Neuronal stem cell (in vitro differentiated cells): ENCODE measurements at places on chromosomes 11 and 22.
A peak's percentile ranks its signal among the peaks of the same experiment; 100 is the strongest.

DNA sequence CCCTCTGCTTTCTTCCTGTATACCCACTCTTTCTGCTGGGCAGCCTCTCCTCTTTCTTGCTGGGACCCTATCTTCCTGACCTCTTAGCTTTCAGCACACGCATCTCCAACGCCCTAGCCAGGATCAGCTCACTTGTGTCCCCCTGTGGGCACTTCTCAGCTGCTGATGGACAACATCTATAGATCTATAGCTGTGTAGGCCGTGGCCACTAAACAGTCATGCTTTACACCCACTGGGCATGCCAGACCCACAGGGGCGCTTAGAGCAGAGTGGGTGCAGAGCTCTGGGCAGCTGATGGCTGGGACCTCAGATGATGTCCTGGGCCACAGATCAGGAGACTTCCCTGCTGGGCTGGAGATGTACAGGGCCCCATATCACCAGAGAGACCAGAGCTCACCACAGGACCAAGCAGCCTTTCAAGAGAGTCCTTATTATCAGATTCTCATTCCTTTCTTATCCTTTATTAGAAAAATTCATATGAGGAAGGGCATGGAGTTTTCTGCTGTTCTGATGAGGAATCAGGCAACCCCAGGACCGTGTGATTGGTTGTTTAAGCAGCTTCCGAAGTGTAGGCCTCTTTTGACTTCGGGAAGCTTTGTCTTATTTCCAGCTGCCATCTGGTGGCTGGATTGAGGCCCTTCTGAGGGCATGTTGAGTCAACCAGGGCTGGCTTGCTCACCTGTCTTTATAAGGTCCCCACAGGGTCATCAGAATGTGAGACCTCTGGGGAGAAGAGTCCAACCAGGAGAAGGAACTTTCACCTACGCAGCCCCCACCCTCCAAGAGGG is 60.5 kb downstream of the OSBP2 start:
- H3K4me1 ChIP-seq = no peaks in the 10 kb centered on the region
- no peak overlapping the region for H3K27ac ChIP-seq
- H3K4me3 ChIP-seq = no peak overlapping the region
- peak; percentile 51 for DNase-seq
- no peaks in the 10 kb centered on the region for H3K36me3 ChIP-seq

GRCh38 chr11:62020661-62021060 is 53.2 kb upstream of the FTH1 start:
- H3K27ac ChIP-seq = no peak overlapping the region
- no peaks in the 10 kb centered on the region for H3K36me3 ChIP-seq
- H3K4me1 ChIP-seq = peaks cover 4% of the 10 kb centered on the region
- no peak overlapping the region for H3K4me3 ChIP-seq
- DNase-seq = no peak

DNA sequence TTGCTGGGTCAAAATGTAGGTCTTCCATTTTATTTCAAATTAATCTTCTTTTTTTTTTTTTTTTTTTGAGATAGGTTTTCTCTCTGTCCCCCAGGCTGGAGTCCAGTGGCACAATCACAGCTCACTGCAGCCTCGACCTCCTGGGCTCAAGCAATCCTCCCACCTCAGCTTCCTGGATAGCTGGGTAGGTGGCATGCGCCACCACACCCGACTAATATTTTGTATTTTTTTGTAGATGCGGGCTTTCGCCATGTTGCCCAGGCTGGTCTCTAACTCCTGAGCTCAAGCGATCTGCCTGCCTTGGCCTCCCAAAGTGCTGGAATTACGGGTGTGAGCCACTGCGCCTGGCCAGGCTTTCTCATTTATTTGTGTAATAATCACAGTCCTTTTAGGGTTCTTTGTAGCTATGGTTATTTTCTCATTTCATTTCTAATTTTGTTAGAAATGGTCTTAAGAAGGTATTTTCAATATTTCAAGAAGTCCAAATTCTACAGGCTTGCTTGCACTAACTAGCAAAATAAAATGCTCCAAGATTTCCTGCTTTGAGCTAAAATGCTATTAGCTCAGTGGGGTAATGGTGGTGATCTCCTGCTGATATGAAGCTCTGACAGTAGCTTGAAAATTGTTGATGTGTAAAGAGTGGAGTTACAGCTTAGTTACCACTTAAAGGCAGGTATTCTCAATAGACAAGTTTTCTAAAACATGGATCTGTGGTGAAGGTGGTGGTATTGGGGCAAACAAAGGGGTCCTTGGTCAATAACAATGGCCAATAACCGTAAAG is 50.0 kb downstream of the RBX1 start:
- no peaks in the 10 kb centered on the region for H3K36me3 ChIP-seq
- H3K4me3 ChIP-seq = no peak overlapping the region
- no peaks in the 10 kb centered on the region for H3K4me1 ChIP-seq
- H3K27ac ChIP-seq = no peak overlapping the region

GRCh38 chr11:32433914-32434355 is 1.4 kb downstream of the WT1 start:
- H3K4me1 ChIP-seq = no peaks in the 10 kb centered on the region
- no peak overlapping the region for H3K4me3 ChIP-seq
- peaks cover 84% of the 10 kb centered on the region for H3K27me3 ChIP-seq
- DNase-seq = no peak
- no peak overlapping the region for H3K27ac ChIP-seq

DNA sequence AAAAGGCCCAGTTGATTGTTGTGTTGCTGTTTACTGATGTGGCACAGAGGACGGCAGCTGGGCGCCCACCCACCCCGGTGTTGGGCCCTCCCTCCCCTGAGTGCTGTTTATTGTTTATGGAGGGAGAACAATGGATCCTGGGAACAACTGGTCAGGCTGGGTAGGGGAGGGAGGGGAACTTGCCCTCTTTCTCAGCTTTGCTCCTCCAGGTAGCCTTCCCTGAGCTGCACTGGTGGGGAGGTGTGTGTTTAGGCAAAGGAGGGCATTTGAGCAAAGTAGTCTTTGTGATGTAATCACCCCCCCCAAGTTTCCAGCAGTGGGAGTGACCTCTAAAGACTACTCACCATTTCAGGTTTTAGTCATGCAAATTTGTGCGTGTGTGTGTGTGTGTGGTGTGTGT is 1035.3 kb downstream of the NTM start:
- no peaks in the 10 kb centered on the region for H3K36me3 ChIP-seq
- DNase-seq = no peak
- H3K27me3 ChIP-seq = no peaks in the 10 kb centered on the region
- no peak overlapping the region for H3K4me3 ChIP-seq

DNA sequence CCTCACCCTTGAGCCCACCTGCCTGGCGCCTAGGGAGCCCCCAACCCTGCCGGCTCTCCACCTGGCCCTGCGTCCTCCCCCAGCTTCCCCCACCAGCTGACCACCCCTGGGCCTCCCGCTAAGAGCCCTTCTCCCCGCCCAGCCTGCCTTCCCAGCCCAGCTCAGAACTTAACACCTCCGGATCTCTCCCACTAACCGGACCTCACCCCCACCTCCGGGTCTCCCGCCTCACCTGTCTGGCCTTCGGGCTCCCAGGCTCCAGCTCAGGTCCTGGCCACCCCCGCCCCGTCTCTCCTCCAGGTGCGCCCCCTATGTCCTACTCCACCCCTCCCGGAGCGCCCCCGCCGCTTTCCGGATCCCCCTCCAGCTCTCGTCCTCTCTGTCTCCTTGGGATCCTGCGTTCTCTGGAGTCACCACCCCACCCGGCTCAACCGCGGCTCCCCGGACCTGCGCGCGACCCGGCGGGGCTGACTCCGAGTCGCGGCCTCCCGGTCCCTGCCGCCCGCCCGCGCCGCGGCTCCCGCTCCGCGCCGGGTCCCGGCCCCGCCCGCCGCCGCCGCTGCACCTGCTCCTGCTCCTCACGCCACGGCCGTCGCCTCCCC is at the start of gene KCNJ11:
Gene KCNJ11 (minus strand): TSS at position 51 of the 602 bp plus-strand sequence. CDS start 568 bp downstream, outside the sequence.
- H3K36me3 ChIP-seq = no peaks in the 10 kb centered on the region
- H3K27ac ChIP-seq = peak within 1 kb of the TSS; percentile 57
- H3K4me1 ChIP-seq = peaks cover 5% of the 10 kb centered on the region
- no peaks in the 10 kb centered on the region for H3K27me3 ChIP-seq
- peak within 1 kb of the TSS; percentile 54 for H3K4me3 ChIP-seq
- DNase-seq = no peak

DNA sequence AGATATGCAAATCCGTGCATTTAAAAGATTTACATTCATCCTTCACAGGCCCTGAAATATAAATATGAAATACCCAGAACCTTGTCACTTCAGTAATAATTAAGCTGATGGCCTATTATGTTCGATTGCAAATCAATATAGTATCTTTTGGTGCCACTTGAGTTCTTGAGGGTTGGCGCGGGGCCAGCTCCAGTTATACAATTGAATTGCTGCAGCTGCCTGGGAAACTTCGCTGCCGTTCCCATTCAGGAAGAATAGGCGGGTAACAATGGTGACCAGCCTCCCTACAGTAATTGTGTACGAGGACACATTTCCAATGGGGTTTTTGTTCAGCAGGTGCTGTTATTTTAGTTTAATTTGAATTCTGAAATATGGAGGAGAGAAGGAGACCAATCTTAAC is 451.2 kb downstream of the INSC start:
- H3K27ac ChIP-seq = no peak overlapping the region
- no peaks in the 10 kb centered on the region for H3K36me3 ChIP-seq
- H3K4me3 ChIP-seq = no peak overlapping the region
- H3K4me1 ChIP-seq = peaks cover 13% of the 10 kb centered on the region
- DNase-seq = no peak
- H3K27me3 ChIP-seq = no peaks in the 10 kb centered on the region

GRCh38 chr11:88482871-88483301 is 145.3 kb upstream of the CTSC start:
- no peak overlapping the region for H3K27ac ChIP-seq
- H3K4me1 ChIP-seq = no peaks in the 10 kb centered on the region
- no peak for DNase-seq
- no peaks in the 10 kb centered on the region for H3K36me3 ChIP-seq
- H3K4me3 ChIP-seq = no peak overlapping the region

GRCh38 chr22:22669093-22669492 is 24.7 kb downstream of the GGTLC2 start:
- no peak overlapping the region for H3K27ac ChIP-seq
- no peaks in the 10 kb centered on the region for H3K27me3 ChIP-seq
- H3K4me1 ChIP-seq = no peaks in the 10 kb centered on the region
- no peaks in the 10 kb centered on the region for H3K36me3 ChIP-seq
- H3K4me3 ChIP-seq = no peak overlapping the region

GRCh38 chr11:130815956-130816355 is 100.3 kb downstream of the SNX19 start:
- H3K36me3 ChIP-seq = no peaks in the 10 kb centered on the region
- H3K27ac ChIP-seq = no peak overlapping the region
- H3K4me1 ChIP-seq = no peaks in the 10 kb centered on the region
- H3K4me3 ChIP-seq = no peak overlapping the region
- H3K27me3 ChIP-seq = no peaks in the 10 kb centered on the region

GRCh38 chr11:15276621-15277020 is 161.9 kb downstream of the INSC start:
- no peaks in the 10 kb centered on the region for H3K4me1 ChIP-seq
- no peaks in the 10 kb centered on the region for H3K36me3 ChIP-seq
- peak; percentile 26 for DNase-seq
- no peak overlapping the region for H3K27ac ChIP-seq
- H3K27me3 ChIP-seq = no peaks in the 10 kb centered on the region
- H3K4me3 ChIP-seq = no peak overlapping the region

DNA sequence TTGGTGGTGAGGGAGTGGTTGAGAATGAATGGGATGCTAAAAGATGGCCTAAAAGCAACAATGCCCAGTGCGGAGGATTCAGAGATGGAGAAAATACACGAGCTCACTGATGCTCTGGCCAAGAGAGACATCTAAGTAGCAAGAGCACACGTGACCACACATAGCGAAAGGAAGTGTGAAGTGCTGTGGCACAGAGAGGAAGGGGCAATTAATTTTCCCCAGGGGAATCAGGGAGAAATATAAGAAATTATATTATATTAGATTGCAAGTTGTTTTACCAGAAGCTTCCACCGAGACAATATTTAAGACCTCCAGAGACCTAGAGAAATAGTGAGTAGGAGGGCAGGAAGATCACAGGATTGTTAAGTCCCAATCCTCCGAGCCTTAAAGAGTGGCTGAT is 80.6 kb downstream of the RCN1 start:
- H3K4me3 ChIP-seq = no peak overlapping the region
- peaks cover 3% of the 10 kb centered on the region for H3K4me1 ChIP-seq
- H3K27me3 ChIP-seq = no peaks in the 10 kb centered on the region
- no peak overlapping the region for H3K27ac ChIP-seq
- no peak for DNase-seq

GRCh38 chr11:130050257-130050656 is 19.4 kb upstream of the APLP2 start:
- H3K4me1 ChIP-seq = peaks cover 2% of the 10 kb centered on the region
- peaks cover 9% of the 10 kb centered on the region for H3K27me3 ChIP-seq
- no peak for DNase-seq

DNA sequence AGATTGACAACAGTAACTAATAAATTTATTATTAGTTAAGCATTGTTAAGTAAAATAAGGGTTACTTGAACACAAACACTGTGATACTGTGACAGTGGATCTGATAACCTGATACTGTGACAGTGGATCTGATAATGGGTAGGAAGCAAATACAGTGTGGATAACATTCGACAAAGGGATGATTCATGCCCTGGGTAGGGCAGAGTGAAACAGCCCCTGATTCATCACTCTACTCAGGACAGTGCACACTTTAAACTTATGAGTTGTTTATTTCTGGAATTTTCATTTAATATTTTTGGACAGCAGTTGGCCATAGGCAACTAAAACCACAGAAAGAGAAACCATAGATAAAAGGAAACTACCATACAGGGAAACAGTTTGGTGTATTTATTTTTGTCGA is 60.8 kb upstream of the CTSC start:
- no peaks in the 10 kb centered on the region for H3K36me3 ChIP-seq
- H3K27ac ChIP-seq = no peak overlapping the region
- no peaks in the 10 kb centered on the region for H3K27me3 ChIP-seq
- H3K4me1 ChIP-seq = peaks cover 7% of the 10 kb centered on the region

- no peaks in the 10 kb centered on the region for H3K27me3 ChIP-seq
- no peak for DNase-seq
- no peak overlapping the region for H3K27ac ChIP-seq
- no peaks in the 10 kb centered on the region for H3K36me3 ChIP-seq
These were observed 45.0 kb downstream of the DLG2 start for GRCh38 chr11:85582111-85582510.

GRCh38 chr11:17400048-17400775 is 11.8 kb upstream of the KCNJ11 start:
- H3K4me1 ChIP-seq = no peaks in the 10 kb centered on the region
- no peak for DNase-seq
- H3K4me3 ChIP-seq = no peak overlapping the region
- H3K27me3 ChIP-seq = peaks cover 23% of the 10 kb centered on the region
- H3K36me3 ChIP-seq = no peaks in the 10 kb centered on the region

DNA sequence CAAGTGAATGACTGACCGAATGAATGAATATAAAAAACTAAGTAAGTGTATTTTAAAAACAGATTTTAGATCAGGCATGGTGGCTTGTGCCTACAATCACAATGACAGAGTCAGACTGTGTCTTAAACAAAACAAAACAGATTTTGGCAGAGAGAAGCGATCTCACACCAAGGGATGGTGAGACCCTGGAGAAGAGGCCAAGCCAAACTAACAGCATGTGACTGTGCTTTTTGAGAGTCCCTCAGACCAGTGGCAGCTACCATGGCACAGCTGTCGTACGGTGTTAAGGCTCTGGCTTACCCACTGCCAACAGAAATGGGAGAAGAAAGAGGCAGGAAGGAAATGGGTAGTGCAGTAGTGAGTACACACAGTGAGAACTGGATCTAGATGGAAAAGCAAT is 60.6 kb downstream of the SGSM3 start:
- no peaks in the 10 kb centered on the region for H3K27me3 ChIP-seq
- H3K36me3 ChIP-seq = peaks cover 15% of the 10 kb centered on the region
- no peak for DNase-seq
- H3K27ac ChIP-seq = no peak overlapping the region

- H3K36me3 ChIP-seq = no peaks in the 10 kb centered on the region
- H3K4me3 ChIP-seq = no peak overlapping the region
- DNase-seq = no peak
- no peaks in the 10 kb centered on the region for H3K27me3 ChIP-seq
These were observed 16.9 kb downstream of the TSPAN4 start for GRCh38 chr11:859394-860131.
